ENCODE measurements at places on chromosomes 2 and 18.
A peak's percentile ranks its signal among the peaks of the same experiment; 100 is the strongest.

DNA sequence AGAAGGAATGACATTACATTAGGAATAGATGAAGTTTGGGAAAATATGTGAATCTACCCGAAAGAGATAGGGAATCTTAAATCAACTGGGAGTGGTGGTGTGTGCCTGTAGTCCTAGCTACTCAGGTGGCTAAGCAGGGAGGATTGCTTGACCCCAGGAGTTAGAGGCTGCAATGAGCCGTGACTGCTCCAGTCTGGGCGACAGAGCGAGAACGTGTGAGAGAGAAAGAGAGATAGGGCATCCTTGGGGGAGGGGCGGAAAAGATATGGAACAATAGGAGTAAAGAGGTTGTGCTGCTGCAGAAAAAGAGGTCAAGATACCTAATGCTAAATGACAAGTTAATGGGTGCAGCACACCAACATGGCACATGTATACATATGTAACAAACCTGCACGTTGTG is 47.1 kb upstream of the ADAM23 start:
- no peak for DNase-seq

DNA sequence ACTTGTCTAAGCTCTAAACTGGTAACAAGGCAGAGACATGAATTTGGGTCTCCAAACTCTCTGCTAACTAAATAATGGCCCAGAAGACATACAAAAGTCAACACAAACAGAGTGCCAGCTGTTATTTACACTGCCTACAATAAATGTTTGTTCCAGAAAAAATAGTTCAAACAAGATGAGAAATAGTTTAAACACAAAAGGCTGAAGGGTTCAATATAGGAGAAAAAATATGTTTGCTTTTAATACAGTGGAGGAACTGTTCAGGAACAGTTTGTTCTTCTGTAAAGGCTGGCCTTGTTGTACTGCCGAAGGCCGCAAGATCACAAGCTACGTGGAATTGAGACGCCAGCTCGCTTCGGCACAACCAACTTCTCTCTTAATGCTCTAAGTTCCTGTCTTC is 74.6 kb downstream of the AFF3 start:
- DNase-seq: no peak

- DNase-seq: no peak
Measured at GRCh38 chr18:7683753-7684152, 116.6 kb downstream of the PTPRM start.

DNA sequence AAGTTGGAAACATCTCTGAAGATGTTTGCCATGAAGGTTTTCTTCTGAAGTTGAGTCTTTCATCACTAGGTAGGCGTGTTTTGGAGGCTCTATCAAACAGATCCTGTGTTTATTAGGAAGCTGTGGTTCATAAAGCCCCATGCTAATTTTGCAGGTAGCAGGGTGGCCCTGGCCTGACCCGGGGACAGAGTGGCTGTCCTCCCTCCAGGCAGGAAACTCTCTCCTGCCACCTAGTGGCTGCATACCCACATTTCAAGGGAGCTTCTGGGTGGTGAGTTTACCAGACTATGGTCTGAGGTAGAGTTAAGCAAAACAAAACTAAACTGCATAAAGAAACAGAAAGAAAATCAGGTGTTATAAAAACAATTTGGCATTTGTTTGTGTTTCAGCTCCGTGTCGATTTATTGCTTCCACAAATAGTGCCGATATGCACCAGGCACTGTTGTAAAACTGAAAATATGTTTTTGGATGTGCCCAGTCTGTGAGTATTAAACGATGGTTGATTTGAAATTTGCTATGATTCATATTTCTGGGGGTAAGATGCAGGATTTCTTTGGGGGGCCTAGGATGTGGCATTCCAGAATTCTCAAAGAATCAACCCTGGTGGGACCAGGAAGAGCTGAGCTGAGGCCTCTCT is 26.0 kb upstream of the IL37 start:
- DNase-seq: peak; percentile 85

DNA sequence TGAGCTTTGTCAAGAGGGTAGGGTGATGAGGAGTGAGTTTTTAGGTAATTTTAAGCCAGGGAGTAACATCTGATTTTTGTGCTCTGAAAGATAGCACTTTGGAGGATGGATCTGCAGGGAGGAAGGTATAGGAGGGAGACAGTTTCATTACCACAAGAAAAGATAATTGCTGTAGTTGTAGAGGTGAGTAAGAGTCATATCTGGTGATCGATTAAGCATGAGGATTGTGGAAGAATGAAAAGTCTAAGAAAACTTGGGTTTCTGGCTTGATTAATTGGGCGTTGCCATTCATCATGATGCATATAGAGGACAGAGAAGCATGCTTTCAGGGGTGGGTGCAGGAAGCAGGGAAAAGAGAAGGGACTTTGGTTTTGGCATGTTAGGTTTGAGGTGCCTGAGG is 18.5 kb downstream of the KCMF1 start:
- no peak for DNase-seq

DNA sequence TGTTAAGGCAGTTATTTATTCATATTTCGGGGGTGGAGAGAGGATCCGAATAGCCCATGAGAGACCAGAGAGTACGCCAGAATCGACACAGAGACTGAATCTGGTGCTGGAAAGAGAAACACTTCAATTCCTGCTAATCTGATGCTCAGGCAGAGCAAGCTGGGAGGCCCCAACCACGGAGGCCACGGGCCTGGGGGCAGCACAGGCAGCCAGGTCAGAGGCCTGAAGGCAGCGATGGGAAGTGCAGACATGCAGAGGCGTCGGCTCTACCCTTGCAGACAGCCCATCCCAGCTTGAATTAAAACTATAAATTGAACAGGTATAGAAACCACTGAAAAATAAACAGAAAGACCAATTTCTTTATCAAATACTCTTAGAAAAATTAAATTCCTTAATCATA is 50.6 kb downstream of the PXDN start:
- no peak for DNase-seq

DNA sequence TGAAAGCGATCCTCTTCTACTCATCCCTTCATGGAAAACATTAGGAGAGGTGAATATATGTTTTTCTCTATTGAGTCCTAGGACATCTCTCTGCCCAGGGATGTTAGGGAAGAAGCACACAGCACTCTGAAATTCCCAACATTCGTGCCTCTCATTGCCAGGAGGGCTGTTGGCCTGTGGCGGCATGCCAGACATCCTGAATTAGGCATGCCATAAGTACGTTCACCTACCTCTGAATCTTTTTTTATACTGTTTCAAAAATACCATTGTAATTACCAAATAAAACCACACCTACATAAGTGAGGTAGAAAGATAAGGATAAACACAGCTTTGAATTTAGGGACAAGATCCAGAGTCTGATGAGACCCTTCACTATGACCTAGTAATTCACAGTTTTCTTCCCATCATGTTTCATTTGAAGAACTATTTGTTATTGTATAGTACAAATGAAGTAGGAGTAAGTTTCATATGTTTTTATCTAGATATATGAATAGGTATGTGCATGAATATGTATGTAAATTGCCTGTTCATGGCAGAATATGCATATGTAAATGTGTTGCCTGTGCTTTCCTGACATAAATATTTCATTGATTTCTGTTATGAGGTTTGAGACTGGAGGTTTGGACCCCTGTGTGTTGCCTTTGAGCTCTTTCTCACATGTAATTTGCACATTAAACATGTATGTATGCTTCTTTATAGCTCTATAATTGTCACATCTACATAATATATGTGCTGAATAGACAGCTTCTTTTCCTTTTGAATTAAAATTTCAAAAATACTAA is 66.6 kb upstream of the STAM2 start:
- DNase-seq: no peak

GRCh38 chr2:123245156-123245555 is 779.9 kb upstream of the CNTNAP5 start:
- no peak for DNase-seq

DNA sequence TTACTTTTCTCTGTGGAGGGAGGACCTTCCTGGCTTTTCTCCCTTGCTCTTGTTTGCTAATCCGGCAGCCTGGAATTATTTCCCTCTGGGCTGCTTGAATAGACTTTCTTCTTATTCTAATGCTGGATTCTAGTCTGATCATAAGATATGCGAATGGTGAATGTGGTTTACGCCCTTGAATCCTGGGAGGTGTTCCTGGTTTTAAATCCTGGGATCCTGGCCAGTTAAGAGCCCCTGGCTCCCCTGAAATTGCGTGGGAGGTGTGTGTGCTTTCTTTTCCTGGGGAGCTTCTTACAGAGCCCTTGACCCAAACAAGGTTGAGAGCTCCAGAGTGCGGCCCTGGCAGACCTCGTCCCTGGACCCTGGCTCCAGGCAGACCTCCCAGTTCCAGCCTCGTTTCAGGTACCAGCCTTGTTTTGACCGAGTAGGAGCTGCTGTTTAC is 2.8 kb downstream of the SH3BP4 start:
- DNase-seq: no peak

DNA sequence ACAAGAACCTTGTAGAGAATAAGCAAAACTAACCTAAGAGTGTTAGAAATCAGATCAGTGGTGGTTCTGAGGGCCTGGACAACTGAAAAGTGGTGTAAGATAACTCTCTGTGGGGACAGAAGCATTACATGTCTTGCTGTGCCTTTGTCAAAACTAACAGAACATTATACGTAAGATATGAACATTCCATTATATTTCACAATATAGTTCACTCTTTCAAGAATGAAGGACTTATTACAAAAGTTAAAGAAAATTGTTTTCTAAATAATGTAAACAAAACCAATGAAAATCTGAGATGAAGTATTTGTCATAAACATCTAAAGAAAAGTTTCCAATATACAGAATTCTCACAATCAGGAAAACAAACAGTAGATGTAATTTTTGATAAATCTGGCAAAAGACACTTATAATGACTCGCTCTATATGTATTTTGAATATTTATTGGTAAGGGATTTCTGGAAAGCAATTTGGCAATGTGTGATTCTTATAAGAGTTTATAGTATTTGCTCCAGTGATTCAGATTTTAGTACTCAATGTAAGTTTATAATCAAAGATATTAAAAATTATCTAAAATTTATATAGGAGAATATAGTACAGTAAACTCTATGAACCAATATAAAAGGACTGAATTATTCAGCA is 258.4 kb downstream of the CD226 start:
- no peak for DNase-seq

GRCh38 chr2:214503568-214503967 is 92.7 kb downstream of the VWC2L start:
- DNase-seq: no peak

DNA sequence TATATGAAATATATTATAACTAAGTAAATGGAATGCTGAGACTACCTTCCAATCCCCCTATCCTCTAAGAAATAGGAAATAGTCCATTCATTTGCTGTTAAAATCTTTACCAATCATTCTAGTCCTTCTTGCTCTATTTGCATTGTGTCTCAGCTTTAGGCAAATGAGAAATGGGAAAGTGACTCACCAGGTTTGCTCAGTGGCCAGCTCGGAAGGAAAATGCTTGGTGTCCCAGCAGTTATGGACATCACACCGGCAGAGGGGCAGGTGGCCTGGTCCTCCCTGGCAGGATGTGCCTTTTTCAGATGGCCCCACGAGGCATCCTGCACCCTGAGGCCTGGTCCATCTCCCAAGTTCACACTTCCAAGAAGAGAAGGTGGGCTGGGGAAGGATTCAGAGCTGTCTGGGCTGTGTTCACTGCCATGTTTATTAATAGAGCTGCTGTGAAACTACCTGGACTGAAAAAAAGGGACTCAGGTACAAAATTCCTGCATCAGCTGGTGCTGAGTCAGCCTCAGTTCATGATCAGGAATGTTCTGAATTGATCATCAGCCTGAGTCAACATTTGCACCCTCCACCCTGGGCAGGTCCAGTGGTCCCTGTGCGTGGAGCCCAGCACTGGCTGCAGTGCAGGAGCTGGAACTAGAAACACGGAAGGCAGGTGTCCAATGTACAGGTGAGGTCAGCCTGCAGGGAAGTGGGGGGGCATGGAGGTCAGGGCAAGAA is 60.1 kb upstream of the ARL4C start:
- no peak for DNase-seq

GRCh38 chr18:13436576-13436975 is 218.0 kb downstream of the LDLRAD4 start:
- DNase-seq: peak; percentile 62

- peak; percentile 64 for DNase-seq
Measured at GRCh38 chr2:176122683-176123410, at the start of gene HOXD9. TSS of gene HOXD9 (plus strand) at chr2:176122719. CDS start at chr2:176122769, 50 bp downstream.

DNA sequence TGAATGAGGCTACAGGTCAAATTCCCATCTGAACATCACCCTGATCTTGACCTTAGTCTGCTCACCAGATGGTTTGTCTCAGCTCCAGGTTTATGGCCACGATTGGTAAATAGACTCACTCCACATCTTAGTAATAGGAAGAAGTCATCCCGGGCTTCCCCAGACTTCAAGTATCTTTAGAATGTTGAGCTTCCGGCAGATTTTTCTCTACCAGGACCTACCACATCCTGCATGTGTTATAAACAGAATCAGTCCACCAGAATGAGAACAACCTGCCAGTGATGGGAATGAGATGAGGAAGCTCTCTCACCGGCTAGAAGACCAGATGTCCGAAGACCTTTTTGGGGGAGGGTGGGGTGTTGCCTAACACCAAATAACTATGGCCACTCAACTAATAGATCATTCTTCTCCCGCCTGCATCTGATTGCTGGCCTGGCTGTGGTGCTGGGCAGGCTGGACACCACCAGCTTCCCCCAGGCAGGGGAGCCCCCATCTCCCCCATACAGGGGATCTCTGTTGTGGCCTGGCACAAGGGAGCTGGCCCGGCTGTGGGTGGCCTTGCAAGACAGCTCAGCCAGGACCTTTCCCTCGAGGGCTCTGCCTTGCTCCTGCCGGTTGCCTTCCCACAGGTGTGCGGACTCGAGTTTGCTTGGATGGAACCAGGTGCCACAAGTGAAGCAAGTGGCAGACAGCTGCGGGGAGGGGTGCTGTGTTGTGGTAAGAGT is 88.5 kb downstream of the SH3RF3 start:
- DNase-seq: peak; percentile 29

GRCh38 chr2:56522605-56523089 is 338.9 kb downstream of the CCDC85A start:
- no peak for DNase-seq

DNA sequence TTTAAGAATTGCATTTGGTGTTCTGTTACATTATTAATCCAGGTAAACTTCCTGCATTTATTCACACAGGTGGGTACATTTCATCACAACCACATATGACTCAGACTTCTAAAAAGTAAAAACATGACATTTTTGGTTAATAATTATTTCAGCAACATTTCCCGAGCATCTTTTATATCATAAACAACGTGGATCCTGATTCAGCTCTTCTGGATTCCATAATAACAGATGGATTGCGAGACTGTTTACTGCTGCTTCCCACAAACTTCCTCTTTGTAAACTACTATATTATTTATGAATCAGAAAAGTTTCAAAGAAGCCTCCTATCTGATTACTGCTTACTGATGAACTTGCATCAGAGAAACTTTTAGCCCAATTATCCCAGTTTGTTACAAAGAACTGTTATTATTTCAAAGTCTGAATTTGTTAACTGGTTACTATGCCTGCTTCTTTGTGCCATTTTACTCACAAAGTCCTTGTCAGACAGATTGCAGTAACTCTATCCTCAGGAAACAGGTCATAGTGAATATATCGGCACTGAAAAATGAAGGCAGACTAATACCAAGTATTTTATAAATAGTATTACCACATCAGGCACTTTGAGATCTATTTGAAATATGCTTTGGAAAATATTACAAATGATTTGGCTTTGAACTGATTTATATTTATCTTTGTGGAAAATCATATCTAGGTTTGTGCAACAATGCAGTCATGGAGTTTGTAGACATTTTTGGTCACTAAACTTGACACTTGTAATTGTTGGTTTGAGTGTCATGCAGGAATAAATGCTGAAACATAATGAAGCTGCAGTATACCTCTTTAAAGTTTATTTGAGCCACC is 511.6 kb downstream of the PLCL1 start:
- no peak for DNase-seq
